ENCODE measurements at places on chromosomes 1 and 21.
A peak's percentile ranks its signal among the peaks of the same experiment; 100 is the strongest.

- no peak for DNase-seq
These were observed 328.9 kb downstream of the PTBP2 start for GRCh38 chr1:97050506-97050905.

DNA sequence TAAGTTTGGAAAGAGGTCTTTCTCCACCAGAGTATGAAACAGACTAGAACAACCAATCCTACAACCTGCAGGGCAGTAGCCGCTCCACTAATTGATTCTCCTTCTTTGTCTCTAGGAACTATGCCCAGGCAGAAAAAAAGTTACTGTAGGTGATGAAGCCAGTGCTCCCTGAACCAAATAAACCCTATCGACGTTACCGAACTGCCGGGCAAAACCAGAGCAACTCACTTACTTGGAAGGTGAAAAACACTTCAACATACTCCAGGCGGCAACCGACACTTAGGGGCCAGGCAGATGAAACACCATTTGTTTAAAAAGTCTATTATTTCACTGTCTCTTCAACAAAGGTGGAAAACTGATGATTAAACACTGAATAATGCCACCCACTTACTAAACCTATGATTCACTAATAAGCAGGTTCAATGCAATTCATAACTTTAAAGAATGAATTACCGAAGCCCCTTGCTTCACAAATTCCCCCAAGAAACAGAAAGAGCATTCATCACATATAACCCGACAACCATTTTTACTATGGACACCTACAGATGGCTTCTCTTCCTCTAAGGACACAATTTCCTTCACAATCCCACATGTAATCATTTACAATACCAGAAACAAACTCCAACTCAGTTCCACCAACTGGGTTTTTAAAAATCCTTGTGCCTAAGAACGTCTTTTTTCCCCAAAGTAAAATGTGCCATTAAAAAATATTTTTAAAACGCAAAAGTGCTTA, 1.6 kb downstream of the NRIP1 start:
- DNase-seq = no peak

GRCh38 chr1:38489844-38490270, 369.7 kb downstream of the RRAGC start:
- DNase-seq = peak; percentile 59

- no peak for DNase-seq
These were observed 144.0 kb downstream of the FMN2 start for GRCh38 chr1:240235521-240236288.

DNA sequence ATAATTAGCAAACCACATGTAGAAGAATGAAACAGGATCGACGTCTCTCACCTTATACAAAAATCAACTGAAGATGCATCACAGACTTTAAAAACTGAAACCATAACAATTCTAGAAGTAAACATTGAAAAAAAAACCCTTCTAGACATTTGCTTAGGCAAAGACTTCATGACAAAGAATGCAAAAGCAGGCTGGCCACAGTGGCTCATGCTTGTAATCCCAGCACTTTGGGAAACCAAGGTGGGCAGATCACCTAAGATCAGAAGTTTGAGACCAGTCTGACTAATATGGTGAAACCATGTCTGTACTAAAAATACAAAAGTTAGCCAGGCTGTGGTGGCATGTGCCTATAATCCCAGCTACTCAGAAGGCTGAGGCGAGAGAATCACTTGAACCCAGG, 1351.7 kb downstream of the MRPL39 start:
- DNase-seq = no peak

All from RPMI8226 (cell line).